ENCODE measurements at places on chromosomes 6 and 20. TPM values are rescaled to one million over a fixed set of nuclear protein-coding genes. Genes with fewer than 3 reads are reported as not detected.

Gene SALL4
- not detected for total RNA-seq

- DNase-seq, result no peak
These were observed 82.7 kb downstream of the CFAP61 start for GRCh38 chr20:20134941-20135575.

- DNase-seq, result no peak
These were observed 68.8 kb downstream of the GJA1 start for GRCh38 chr6:121504227-121504626.

DNA sequence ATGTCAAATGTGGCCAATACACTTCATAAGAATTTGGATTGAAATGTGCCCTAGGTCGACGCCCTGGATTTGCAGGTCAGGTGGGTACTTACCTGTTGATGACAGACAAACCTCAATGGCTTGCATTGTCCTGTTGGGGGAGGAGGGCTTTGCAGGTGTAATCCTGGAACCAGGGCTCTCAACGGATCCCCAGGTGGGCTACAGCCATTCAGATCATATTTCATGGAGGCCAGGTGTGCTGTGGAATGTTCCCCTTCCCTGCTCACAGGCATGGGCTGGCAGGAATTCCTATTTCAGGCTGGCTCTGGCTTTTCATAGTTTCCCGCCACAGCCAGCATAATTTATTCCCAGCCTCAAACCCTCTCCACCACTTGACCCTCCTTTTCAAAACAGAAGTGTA lies 254.7 kb downstream of the SMOC2 start:
- no peak for DNase-seq

DNA sequence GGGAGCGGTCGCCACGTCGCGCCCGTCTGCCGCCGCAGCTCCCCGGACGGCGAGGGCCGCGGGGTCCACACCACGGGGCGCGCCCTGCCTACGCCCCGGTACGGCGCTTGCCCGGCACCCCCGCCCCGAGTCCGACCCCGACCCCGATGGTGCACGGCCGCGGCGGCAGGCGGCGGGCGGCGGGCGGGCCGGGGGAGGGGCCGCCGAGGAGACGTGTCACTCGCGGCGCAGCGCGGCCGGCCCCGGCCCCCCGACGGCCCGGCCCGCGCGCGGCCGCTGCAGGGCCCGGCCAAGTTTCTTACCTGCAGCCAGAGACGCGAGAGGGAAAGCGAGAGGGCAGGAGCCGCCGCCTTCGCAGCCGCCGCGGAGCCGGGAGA lies 328 bp downstream of the RRBP1 start:
- no peak for DNase-seq

GRCh38 chr6:106522562-106523250 lies 106.6 kb downstream of the RTN4IP1 start:
- DNase-seq, result no peak

Gene FAM83C
- total RNA-seq, result not detected

Gene ADGRF4
- total RNA-seq, result 0.85 TPM

Gene XKR7
- not detected for total RNA-seq

DNA sequence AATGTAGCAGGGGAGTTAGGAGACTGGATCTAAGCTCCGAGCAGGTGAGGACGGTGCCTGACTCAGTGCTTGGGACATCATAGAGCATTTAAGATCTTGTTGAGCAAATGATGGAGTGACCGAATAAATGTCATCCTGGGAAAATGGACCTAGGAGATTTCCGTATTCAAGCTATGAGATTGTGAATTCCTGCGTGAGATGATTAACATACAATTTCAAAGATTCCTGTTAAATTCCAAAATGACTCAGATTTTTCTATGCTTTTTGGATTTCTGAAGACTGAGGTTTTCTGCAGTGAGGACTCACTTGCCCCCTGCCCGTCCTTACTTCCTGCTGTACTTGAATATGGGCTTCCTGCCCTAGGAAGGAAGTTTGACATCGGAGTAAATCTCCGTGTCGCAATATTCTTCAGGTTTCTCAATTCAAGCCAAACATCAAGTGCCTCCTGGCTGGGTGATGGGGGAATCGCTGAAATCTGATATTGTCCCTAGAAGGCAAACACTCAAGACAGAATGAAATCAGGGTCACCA lies 5.2 kb downstream of the SYTL3 start:
- no peak for DNase-seq

Gene PSORS1C2
- not detected for total RNA-seq

GRCh38 chr6:142262231-142262630 lies 39.6 kb upstream of the ADGRG6 start:
- DNase-seq, result no peak

DNA sequence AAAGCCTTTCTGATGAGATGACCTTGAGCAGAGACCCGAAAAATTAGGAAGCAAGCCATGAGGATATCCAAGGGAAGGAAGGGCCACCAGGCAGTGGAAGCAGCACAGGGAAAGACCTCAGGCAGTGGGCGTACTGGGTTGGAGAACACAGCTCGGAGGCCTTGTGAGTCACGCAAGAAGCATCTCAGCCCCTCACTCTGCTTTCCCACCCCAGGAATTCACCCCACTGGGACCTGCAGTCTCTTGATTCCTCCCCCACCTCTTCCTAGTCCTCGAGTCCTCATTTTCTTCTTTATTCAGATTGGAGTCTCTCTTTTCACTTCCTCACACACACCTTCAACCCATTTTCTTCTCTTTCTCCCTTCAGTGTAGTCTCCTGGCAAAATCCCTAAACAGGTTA lies 27.0 kb downstream of the RPRD1B start:
- DNase-seq, result no peak

DNA sequence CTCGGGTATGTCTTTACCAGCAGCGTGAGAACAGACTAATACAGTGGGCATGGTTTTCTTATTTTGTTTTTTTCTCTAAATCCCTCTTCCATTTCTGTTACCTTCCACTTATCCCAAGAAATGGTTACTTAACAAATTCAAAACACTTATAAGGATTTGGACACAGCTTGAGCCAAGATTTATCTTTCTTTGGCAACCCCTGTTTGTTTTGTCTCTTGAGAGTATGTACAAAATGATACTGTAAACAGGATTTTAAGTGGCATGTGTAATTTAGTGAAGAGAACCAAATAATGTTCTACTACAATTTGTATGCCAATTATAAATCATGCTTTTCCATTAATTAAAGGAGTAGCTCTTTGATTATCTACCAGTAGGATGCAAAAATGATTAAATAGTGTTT lies 51.4 kb downstream of the PPP1R14C start:
- DNase-seq, result no peak

Gene RNF182
- 0.44 TPM for total RNA-seq

DNA sequence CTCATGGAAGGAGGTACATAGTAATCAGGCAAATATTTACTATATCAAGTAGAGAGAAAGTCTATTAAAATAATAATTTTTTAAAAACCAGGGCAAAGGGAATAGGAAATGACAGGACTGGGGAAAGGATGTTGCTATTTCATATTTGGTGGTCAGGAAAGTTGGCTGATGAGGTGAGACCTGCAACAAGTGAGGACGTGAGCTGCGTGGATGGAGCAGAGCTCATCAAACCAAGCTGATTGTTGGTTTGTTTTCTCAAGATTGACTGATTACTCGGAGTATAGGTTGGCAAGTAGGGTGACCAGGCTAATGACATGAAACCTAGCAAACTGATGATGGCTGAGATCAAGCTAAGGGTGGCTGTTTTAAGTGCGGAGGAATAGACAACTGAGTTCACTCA lies 6.0 kb downstream of the GJA1 start:
- no peak for DNase-seq

DNA sequence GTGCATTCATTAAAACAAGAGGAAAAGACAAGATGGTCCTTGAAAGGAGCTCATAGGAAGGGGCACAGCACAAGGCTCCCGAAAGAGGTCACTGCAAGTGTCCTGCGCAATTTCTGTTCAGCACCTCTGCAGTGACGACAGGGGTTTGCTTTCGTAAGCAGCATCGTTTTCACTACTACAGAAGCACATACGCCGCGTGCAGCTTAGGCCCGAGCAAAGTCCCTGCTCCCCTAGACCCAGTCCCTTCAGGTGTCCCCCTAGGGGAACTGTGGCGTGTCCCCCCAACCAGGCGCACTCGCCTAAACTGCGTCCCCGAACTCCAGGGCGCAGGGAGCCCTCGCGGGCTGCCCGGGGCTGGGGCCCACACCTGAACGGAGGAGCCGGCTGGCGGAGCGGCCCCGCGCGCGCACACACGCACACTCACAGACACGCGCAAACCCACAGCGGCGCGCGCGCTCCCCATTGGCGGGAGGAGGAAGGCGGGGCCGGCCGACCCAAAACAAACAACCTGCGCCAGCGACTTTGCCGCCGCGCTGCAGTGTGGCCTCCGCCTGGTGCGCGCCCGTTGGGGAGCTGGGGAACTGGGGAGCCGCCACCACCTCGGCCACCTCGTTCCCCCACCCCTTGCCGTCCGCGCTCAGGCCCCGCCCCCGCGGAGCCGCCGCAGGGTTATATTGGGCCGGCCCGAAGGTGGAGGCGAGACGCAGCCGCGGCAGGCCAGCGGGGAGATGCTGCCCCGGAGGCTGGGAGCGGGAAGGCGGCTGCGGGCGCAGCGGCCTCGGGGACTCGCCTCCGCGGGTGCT lies at the start of gene FOXQ1:
Gene FOXQ1, plus strand, starts transcription at position 699 of the 803 bp plus-strand sequence. CDS start 607 bp downstream, outside the sequence.
- no peak for DNase-seq

DNA sequence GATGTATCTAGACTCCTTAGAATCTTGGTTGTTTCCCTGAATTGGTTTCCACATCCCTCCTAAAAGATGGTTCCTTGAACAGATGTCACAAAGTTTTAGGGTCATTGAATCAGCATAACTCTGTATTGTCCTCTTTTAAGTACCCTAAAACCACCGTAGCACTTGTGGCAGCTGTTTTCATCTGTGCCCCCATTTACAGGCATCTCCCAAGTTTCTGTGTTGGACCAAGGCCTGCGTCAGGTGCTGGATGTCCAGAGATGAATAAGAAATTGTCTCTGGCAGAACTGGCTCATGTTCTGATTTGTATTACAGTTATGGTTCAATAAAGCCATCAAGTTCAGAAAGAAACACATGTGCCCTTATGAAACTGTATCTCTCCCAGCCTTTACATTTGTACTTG lies 48.3 kb downstream of the CTNNBL1 start:
- DNase-seq, result no peak

- no peak for DNase-seq
These were observed 8.7 kb upstream of the ATRN start for GRCh38 chr20:3461911-3462677.

- no peak for DNase-seq
These were observed 102.3 kb upstream of the CDYL start for GRCh38 chr6:4673861-4674260.

DNA sequence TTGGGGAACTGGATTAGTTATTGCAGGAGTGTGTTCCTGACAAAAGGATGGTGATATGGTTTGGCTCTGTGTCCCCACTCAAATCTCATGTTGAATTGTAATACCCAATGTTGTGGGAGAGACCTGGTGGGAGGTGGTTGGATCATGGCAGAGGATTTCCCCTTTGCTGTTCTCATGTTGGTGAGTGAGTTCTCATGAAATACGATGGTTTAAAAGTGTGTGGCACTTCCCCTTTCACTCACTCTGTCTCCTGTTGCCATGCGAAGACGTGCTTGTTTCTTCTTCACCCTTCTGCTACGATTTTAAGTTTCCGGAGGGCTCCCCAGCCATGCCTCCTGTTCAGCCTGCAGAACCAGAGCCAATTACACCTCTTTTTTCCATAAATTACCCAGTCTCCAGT lies 16.2 kb upstream of the TREM1 start:
- DNase-seq, result no peak

DNA sequence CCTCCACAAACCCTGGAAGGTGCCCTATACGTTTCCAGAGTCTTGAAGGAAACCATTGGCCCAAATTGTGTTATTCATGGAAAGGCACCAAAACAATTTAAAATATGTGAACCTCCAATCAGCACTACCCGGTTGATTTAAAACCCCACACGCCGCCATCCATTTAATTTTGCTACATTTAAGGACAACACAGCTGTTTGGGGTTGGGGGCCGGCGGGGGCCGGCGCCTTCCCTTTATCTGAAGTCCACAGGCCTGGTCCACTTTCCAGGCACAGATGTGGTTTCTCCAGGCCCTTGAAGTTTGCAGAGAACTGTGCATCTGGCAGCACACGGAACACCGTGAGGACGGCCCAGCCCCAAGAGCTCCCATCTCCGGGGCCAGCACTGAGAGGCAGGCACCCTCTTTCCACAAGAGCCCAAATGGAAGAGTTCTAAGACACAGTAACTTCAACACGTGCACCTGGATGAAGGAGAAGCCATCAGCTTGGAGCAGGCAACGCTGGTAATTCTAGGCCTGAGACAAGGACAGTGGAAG lies 16.8 kb upstream of the FRMD1 start:
- no peak for DNase-seq

- DNase-seq, result no peak
These were observed 33.8 kb downstream of the KIF16B start for GRCh38 chr20:16539280-16540021.

GRCh38 chr6:141669141-141669540 lies 463.6 kb upstream of the GJE1 start:
- no peak for DNase-seq
